AG04449 (cell line): ENCODE measurements at places on chromosomes 3 and 15.

DNA sequence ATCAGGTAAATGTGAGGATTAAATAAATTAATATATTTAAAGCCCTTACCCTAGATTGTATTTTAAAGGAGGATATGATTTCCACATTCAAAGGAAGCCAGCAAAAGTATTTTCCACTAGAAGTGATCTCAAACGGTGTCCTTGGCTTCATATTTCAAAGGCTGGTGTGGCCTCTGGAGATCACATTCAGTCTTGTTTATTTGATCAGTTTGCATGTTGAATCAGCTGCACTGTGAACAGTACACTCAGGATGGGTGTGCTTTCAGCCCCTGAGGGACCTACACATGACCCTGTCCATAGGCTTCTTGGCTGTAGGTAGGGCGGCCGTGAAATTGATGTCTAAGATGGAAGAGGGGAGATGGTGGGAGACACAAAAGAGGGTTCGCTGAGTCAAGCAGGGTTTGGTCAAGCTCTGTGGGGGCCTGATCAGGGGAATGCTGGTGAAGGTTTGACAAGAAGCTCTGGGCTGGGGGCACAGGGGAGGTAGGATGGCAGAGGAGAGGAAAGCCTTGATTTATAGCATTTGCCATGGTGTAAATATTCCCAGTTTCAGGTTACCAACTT, 21.9 kb downstream of the CYP8B1 start:
- no peak for DNase-seq

- DNase-seq, result no peak
These were observed 529.2 kb upstream of the GOLIM4 start for GRCh38 chr3:168624892-168625448.

DNA sequence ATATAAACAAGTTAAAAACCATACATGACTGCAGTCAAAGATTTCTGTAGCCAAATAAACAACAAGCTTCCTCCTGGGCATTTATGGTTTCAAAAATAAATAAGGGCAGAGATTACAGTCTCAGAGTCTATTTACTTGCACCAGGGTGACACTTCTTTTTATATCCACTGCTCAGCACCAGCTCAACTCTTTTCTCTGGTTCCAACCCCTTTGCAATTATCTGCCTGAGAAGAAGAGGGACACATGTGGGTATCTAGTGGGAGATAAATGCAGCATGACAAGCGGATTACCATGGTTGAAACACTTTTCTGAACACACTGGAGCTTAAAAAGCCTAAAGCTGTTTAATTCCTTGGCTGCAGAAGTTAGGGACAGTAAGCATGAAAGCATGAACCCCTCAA, 311.5 kb downstream of the CNTN3 start:
- DNase-seq, result no peak

GRCh38 chr15:71736286-71736947, 73.9 kb upstream of the NR2E3 start:
- no peak for DNase-seq

DNA sequence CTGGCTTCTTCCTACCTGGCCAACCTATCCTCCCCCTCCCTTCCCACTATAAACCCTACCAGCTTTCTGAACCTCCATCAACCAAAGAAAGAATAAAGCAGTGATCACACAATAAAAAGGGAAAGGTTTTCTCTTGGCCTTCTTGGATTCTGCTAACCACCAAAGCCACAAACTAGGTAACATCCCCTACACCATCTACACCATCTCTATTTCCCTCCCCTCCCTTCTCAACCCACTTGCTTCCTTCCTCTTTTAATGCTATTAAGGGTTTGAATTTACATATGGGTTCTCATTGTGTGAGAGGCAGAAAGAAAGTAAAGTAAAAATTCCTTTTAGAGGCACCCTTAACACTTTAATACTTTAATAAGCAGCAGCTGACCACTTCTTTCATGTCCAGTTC, 25.8 kb upstream of the RSL24D1 start:
- no peak for DNase-seq

DNA sequence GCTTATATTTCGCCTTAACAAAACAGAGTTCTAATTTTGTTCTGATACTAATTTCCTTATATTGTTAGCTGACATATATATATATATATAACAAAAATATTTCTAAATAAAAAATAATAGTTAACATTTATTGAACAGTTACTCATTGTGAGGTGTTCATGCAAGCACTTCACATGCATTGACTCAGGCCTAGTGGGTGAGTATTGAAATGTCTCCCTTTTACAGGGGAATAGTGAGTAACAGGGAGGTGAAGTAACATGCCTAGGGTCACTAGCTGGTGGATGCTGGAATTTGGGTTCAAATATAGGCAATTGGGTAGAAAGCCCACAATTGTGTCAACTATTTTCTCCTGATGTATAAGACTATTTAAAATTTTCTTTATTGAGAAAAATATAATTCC, 102.6 kb upstream of the ZPLD1 start:
- DNase-seq, result no peak

DNA sequence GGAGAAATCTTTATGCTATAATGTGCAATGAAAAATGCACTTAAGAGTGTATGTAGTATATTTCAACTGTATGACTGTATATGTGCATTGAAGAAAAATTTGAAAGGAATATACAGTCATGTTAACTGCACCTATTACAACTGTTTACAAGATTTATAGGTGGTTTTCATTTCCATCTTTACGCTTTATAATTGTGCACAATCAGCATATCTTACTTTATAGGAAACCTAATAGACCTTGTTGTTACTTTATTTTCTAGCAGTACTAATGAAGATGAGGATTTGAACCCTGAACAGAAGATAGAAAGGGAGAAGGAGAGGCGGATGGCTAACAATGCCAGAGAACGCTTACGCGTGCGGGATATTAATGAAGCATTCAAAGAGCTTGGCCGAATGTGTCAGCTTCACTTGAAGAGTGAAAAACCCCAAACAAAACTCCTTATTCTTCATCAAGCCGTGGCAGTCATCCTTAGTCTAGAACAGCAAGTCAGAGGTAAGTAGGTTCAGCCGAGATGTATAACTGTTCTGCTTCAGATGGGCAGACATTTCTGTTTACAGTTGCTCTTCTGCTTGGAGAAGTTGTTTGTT, 103.4 kb upstream of the CGNL1 start:
- DNase-seq, result no peak

DNA sequence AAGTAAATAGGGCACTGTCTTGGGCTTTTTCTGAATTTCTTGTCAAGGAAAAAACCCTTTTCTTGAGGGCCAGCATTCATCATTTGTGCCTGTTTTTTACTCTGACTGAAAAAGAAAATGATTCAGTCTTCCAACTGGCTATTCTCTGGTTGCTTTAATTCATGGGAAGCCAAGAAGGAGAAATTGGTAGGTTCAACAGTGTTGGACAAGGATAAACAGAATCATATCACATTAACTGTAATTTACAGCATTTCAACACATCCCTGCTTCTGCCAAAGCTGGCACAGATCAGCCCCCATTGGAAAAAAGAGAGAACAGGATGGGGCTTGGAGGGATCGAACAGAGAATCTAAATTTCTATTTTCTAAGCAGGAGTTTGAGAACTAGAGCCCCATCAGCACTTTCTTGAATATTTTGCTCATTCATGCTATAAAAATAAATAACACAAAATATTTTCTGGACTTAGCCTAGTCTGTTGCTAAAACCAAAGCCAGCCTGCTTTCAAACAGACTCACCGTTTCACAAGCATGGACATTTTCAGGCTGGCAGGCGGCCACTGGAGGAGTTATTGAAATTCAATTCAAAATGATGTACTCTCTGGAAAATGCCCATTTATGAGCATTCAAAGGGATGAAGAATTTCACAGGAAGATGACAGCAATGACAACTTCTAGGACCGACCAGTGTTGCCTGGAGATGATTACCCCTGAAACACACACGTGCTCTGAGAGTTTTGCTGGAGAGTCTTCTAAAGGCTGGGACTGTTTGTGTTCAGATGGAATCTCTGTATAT, 181.2 kb downstream of the WNT5A start:
- DNase-seq, result no peak

DNA sequence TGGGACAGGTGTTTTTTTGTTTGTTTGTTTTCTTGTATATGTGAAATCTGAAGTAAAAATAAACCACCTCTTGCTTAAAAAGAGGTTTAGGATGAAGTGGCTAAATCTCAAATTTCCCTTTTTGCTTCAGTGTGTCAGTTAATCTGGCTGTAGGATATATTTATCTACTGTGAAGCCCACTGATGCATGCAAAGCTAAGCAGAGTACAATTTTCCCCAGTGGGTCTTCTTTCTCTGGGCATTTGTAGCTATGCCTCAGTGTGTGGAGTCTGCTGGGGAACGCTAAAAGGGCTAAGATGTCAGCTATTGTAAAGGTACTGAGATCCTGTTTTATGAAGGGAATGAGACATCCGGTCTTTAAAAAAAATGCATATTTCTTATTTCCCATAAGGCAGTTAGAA, 190.6 kb downstream of the TCF12 start:
- DNase-seq, result no peak

DNA sequence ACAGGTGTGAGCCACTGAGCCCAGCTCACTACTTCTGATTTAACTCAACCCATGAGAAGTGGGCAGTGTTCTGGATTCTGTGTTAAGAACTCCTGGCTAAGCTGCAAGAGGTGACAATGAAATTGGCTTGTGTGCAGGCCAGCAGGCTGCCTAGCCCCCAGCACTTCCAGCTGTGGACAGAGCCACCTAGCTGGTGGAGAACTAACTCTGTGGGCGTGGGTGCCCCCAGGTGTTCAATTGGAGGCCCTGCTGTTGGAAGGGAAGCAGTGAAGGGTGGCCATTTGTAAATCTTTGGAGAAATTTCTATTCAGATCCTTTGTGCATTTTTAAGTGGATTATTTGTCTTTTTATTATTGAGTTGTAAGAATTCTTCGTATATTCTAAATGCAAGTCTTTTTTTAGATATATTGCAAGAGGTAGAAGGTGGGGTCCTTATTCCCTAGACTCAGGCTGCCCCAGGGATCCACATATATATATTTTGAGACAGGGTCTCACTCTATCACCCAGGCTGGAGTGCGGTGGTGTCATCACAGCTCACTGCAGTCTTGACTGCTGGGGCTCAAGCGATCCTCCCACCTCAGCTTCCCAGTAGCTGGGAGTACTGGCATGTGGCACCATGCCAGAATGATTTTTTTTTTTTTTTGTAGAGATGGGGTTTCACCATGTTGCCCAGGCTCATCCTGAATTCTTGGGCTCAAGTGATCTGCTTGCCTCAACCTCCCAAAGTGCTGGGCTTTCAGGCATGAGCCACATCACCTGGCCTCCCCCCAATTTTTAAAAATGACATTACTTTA, 7.2 kb upstream of the SCAMP5 start:
- no peak for DNase-seq

DNA sequence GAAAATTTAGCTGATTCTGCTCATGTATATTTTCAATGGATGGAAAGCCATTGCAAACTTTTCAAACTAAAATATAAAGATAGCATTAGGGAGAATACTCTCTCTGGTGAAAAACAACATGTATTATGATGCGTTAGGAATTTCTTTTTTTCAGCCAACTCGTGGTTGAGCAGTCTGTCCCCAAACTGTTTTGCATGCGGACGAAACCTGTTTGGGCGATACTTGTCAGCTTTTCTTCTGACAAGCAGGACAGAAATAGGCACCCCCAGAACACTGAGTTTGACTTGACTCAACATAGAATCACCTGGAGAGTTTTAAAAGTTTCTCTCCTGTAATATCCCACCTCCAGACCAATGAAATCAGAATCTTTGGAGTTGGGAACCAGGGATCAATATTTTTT, 417.5 kb upstream of the TPRG1 start:
- no peak for DNase-seq

GRCh38 chr3:161025911-161026310, 79.2 kb downstream of the B3GALNT1 start:
- DNase-seq, result no peak

DNA sequence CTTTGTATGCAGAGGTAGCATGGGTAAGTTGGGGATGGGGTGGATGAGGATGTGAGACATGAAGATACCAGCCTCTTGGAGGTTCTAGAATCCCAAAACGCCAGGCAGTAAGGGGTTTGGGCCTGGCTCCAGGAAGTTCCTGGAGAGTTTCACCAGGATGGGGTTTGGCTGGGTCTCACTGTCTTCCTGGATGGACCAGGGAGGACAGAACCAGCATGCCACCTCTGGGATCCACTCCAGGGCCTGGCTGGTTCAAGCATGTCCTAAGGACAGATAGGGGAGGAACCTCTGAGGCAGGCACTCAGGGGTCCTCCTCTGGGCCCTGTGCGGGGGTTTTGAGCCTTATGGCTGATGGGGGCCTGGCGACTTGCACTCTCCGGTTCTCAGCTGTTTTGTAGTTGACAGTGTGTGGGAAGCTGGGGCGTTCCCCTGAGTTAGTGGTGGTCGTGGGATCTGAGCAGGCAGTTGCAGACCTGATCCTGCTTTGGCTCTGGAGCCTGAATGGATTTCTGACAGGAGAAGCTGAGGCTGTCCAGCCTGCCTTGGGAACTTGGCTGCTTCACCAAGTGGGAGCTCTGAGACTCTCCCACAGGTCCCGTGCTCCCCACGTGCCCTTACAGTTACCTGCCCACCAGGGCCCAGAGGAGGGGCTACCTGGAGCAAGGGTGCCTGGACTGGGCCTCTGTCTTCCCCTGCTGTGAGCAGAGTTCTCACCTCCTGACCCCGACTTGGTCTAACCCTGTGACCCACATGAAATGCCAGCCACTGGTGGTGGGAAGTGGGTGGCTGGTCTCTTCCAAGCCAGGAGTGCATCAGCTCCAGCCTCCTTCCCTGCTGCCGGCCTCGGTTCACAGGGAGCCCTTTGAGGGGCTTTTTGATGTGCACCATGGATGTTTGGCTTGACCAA, 128.4 kb downstream of the EEFSEC start:
- no peak for DNase-seq

DNA sequence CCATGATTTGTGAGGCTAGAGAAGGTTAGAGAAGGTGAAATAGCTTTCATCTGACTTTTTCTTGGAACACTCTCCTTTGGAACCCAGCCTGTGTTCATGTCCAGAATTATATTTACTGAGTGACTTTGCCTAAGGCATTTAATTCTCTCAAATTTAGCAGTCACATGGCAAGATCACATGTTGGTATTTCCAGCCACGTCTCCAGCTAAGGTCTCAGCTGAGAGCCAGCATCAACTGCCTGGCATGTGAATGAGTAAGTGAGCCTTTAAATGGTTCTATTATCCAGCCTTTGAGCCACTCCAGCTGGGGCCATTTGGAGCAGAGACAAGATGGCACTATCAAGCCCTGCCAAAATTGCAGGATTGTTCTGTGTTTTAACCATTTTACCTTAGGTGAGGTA, 130.2 kb upstream of the SGO1 start:
- DNase-seq, result no peak

- no peak for DNase-seq
These were observed 642 bp downstream of the SCAP start for GRCh38 chr3:47475029-47475569.

- DNase-seq, result no peak
These were observed 26.9 kb upstream of the SOX14 start for GRCh38 chr3:137737208-137737607.
